ENCODE measurements at places on chromosomes 3 and 15.

- DNase-seq, result no peak
Measured at GRCh38 chr15:77506311-77507142, 85.8 kb downstream of the HMG20A start.

DNA sequence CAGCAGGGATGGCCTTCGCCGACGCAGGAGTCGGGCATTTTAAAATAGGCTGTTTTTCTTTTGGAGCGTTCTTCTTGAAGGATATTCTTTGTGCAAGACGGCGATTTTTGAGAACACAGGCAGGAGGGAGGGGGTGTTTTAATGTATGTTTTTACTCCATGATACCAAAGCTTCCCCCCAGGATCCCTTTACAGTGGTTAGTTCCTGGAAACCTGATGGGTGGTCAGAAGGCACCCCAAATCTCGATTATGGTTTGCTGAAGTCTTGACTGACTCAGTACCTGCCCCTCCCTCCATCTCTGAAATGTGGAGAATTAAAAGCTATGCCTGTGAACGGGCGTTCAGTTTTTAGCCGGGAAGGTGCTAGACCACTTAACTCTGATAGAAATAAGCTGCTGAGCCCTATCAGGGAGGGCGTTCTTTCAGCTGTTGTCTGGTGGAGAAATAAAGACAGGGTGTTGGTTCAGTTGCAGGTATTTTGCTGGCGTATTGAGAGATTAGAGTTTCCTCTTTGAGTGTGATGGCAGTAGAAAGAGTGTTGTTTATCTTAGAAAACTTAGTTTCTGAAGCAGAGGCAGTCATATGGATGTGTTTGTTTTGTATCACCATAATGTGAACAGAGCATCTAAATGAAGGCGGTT lies 3.4 kb downstream of the IGF1R start:
- peak; percentile 11 for DNase-seq

DNA sequence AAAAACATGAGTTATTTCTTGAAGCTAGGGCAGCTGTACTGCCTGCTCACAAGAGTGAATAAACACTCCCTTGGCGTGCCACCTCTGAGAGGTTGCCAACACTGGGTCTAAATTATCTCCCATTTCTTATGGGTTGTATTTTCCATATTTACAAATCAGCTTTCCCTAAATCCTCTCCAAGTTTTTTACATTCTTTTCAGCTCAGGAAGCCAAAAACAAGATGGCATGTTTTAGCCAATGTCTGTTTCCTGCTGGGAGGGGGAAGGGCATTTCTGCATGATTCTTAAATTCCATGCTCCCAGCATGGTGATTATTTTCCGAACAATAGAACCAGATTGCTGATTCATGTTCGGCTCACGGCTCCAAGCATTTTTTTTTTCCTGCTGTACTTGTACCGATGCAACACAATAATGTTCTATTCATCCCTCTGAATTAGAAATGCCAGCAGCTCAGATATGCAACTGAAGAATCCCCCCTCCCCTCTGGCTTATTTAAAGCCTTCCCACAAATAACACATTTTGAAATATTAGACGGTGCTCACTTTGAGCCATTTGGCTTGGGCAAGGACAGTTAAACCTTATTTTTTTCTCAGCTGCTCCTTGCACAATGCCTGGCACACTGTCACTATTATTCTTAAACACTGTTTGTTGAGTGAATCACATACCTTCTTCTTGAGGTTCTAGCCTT lies 252.5 kb downstream of the THRB start:
- no peak for DNase-seq

- DNase-seq, result no peak
Measured at GRCh38 chr15:91855241-91855640, 1.7 kb downstream of the SLCO3A1 start.

- DNase-seq, result no peak
Measured at GRCh38 chr3:64681015-64681414, 6.8 kb downstream of the ADAMTS9 start.

GRCh38 chr15:72706266-72706665 lies 20.3 kb downstream of the BBS4 start:
- DNase-seq, result no peak

- no peak for DNase-seq
Measured at GRCh38 chr15:42060797-42061196, 33.6 kb downstream of the PLA2G4D start.

GRCh38 chr3:45199837-45200648 lies 26.0 kb downstream of the TMEM158 start:
- DNase-seq, result no peak

DNA sequence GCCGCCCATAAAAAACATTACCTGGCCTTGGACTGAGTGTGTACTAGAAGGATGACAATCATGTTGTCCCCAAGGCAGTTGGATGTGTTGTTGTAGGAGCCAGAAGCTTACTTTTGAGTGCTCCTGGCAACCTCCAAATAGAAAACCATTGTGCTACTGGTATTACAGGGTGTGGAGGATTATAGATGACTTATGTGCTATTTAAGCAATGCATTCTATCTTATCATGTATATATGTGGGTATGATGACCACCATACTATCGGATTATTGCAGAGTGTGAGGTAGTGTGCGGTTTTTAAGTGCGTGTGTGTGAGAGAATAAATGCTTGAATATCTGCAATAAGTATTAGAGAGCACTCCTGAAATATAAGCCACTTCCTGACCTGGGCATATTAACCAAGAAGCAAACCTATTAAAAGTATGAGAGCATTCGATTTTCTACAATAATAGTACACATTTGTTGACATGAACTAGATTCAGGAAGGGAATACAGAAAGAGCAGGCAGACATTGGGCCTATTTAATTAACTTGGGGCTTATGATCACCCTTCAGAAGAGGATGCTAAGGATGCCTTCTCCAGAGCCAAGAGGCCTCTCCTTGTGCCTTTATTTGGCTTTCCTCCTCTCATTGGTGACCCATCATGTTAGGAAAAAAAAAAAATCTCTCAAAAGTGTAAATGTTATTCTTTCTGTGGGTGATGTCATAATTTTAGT lies 11.7 kb upstream of the MBNL1 start:
- no peak for DNase-seq

- DNase-seq, result no peak
Measured at GRCh38 chr3:166351461-166351860, 514.2 kb upstream of the BCHE start.

DNA sequence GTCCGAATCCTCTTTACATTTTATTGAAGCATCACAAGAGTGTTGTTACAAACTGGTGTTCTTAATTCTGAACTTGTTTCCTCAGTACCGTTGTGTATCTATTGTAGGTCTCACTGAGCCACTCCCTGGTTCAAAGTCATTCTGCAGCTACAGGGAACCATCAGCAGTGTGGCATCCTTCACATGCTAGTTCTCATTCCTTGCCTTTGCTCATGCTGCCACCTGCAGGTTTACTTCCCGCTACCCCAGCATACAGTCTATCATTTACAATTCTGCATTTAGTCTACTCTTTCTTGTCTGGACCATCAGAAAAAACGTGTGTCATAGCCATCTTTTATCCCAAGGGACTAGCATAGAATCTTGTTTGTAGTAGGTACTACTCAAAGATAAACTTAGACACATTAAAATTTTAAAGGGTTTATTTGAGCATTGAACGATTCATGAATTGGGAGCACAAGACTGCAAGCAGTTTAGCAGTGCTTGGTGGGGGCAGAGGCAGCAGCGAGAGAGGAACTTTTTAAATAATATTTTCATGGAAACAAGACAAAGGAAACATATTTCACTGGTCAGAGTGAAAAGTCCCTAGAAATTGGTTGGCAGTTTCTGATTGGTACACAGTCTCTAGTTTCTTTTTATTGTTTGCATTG lies 402.1 kb downstream of the CADM2 start:
- no peak for DNase-seq

DNA sequence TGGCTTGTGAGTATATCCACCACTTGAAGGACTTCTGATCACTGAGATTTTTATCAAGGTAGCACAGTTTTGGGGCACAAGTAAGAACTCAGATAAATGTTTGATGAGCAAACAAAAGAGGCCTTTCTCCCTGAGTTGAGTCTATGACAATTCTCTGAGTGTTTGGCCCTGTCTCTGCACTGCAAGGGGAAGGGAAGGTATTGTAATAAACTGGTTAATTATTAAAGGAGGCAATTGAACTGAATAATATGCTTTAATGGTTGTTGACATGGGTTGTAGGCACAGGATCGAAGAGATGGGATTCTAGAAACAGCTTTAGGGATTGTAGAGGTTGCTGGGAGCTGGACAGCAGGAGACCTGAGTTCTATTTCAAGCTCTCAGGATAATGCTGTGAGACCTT lies 95.0 kb upstream of the MRPL3 start:
- no peak for DNase-seq

GRCh38 chr3:14172496-14172895 lies 5.9 kb downstream of the XPC start:
- DNase-seq, result no peak

DNA sequence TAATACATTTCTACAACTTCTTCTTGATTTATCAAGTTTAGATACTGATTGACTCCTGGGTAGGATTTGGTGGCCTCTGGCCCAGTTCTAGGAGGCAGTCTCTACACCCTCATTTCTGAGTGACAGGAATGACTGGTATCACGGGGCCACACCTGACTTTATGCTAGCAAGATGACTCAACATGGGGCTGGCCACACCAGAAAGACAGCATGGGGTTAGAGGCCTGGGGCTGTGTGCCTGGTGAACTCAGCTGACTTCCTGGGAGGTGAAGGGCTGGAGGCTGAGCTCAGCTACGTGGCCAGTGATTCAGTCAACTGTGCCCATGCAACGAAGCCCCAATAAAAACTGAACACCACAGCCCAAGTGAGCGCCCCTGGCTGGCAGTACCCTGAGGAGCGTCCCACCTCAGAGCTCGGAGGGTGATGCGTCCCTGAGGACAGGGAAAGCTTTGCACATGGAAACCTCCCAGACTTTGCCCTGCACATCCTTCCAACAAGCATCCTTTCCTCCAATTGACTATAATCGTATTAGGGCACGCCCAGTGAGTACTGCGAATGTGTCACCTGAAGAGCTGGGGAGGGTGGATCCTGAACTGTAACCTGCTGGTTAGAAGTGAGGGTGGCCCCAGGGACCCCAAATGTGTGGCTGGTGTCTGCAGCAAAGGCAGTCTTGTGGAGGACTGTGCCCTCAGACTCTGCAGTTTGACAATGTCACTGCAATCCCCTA lies 57.2 kb downstream of the NIPA2 start:
- DNase-seq, result no peak

DNA sequence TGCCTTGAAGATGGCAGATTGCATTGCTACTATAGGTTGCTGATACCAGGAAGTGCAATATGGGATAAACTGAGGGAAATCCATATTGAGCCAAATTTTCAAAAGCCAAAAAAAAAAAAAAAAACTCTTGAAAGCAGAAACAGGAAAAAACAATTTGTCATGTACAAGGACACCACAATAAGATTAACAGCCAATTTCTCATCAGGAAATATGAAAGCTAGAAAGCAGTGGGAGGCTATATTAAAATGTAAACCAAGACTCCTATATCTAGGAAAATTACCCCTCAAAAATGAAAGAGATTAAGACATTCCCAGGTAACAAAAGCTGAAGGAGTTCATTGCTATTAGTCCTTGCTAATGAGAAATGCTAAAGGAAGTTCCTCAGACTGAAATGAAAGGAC lies 462.8 kb upstream of the DPH6 start:
- no peak for DNase-seq

- peak; percentile 84 for DNase-seq
Measured at GRCh38 chr15:45048794-45049631, 26.0 kb downstream of the SORD start.

DNA sequence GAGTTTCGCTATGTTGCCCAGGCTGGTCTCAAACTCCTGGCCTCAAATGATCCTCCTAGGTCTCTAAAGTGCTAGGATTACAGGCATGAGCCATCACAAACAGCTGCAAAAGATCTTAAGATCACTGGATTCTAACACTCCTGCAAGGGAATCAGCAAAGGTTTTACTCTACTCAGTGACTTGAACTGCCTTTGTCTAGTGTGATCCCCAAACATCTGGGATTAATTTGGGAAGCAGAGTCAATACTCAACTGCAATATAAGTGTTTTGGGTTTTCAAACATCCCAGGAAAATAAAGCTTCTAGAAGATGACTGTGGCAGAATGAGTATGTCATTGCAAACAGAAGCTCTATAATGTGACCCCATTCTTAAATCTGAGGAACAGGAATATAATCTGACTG lies 7.2 kb downstream of the SPG21 start:
- no peak for DNase-seq

- DNase-seq, result no peak
Measured at GRCh38 chr15:40328176-40328575, 4.7 kb downstream of the INAFM2 start.

DNA sequence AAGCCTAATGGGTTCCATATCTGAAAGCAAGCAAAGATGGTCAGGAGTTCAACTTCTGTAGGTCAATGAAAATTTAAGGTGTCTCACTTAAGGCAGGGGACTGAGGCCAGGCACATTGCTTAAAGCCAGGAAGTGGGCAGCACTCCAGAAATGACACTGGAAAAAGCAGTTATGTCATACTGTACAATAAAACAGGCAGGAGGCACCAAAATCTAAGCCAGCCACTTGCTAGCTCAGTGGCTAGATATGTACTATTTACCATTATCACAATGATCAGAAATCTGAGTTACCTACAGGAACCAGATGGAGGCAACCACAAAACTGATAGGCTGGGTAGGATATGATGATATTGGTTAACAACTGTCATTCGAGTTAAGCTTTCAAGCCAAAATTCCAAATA lies 57.3 kb downstream of the FRMD5 start:
- peak; percentile 57 for DNase-seq

DNA sequence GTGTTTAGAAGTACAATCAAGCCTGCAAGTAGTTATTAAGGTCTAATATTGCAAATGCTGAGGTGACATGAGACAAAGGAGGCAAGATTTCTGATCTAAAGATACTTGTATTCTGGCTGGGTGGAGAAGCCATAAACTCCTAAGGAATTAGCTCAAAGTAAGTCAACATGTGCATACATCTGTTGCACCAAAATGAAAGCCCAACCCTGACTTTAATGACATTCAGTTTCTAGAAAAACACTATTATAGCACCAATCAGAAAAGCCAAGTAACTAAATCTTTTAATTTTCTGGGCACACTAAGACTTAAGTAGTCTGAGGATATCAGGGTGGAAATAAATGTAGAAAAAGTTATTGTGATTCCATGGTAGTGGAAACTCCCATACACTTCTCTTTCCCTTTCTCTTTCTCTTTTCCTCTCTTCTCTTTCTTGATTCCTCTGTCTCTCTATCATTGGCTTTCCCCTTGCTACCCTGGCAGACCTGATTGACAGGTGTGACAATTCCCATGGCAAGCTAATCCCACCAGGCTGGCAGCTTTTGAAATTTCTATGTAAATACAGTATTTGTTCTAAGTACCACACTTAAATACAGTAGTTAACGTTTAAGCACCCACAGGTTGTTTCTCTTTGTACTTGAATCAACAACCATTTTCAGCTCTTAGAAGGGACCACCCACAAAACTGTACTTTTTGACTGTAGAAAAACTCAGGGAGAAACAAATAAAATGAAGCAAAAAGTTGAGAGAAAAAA lies 528.4 kb upstream of the SEMA6D start:
- no peak for DNase-seq

GRCh38 chr3:23950293-23950692 lies 5.2 kb downstream of the NR1D2 start:
- peak; percentile 41 for DNase-seq
